ENCODE measurements at places on chromosomes 7 and 10.

GRCh38 chr10:49592726-49593563 lies 17.2 kb upstream of the SLC18A3 start:
- DNase-seq: peak; percentile 27

GRCh38 chr10:88216976-88217375 lies 353.6 kb downstream of the PTEN start:
- DNase-seq: no peak

- no peak for DNase-seq
These were observed 308.0 kb downstream of the EXOC4 start for GRCh38 chr7:133560900-133561299.

GRCh38 chr7:64618785-64619456 lies 47.0 kb upstream of the ZNF107 start:
- no peak for DNase-seq

DNA sequence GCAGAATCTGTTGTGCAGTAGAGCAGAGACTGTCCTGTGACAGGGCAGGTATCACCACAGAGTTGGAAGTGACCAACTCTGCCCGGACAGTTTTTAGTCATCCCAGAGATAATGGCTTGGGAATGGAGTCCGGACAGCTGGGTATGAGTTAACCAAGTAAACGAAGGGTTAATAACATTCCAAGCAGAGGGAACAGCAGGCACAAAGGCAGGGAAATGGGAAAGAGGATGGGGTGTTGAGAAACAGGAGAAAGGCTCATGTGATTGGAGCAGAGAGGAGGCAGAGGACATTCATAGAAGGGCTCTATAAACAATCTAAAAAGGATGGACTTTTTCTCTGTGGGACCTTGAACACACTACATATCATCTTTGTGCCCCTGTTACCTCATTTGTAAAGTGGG lies 132.2 kb upstream of the YAE1 start:
- no peak for DNase-seq
